ENCODE measurements at places on chromosomes 1 and 21.
A peak's percentile ranks its signal among the peaks of the same experiment; 100 is the strongest.

- DNase-seq: no peak
These were observed 23.3 kb upstream of the PADI6 start for GRCh38 chr1:17348593-17349234.

- no peak for DNase-seq
These were observed 7.9 kb upstream of the MRPS15 start for GRCh38 chr1:36471830-36472641.

DNA sequence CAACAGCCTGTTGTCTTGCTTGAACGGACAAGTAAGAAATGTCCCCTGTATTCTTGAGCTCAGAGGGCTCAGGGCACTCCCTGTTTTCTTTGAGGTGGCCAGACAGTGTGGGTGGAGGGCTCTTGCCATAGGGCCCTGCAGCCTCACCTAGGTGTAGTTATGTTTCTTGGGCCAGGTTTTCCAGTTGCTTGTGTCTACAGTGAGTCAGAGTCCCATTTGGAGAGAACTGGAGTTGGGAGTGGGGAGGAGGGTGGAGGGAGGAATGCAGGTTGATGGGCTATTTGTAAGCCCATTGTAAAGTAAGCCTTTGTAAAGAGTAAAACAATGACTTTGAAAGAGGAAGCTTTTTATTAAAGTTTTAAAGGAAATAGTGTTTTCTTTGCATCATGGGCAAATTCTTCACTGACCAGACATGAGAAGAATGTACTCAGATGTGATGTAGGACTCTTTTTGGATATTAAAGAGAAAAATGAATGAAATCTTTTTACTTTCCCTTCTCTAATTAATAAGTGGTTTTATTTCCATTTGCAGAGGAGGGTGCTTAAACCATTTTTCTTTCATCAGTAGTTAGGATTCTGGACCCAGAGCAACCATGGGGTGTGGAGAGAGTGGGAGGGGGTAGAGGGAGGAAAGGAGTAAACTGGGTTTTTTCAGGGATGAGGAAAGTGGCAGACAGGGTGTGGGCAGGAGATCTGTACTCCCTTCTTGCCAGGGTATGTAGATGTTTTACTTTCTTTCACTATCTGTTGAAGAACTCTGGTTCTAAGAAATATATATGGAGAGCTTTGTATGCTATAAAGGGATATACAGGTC is 45.1 kb upstream of the MACF1 start:
- DNase-seq: no peak

DNA sequence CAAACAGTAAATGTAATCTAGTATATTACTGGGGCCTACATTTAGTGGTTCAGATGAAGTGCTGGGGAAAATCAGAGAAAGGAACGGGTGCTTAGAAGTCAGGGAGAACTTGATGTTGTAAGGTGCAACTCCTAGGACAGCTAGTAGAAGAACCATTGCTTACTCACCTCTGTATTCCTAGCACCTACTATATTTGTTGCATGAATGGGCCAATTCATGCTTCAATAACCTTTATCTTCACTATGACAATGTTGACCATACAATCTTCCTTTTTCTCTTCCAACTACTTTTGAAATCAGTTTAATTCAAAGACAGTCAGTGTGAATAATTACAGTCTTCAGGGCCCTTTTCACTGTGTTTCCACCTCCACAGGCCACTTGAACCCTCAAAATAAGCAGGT is 125.0 kb upstream of the DMRTA2 start:
- DNase-seq: no peak

DNA sequence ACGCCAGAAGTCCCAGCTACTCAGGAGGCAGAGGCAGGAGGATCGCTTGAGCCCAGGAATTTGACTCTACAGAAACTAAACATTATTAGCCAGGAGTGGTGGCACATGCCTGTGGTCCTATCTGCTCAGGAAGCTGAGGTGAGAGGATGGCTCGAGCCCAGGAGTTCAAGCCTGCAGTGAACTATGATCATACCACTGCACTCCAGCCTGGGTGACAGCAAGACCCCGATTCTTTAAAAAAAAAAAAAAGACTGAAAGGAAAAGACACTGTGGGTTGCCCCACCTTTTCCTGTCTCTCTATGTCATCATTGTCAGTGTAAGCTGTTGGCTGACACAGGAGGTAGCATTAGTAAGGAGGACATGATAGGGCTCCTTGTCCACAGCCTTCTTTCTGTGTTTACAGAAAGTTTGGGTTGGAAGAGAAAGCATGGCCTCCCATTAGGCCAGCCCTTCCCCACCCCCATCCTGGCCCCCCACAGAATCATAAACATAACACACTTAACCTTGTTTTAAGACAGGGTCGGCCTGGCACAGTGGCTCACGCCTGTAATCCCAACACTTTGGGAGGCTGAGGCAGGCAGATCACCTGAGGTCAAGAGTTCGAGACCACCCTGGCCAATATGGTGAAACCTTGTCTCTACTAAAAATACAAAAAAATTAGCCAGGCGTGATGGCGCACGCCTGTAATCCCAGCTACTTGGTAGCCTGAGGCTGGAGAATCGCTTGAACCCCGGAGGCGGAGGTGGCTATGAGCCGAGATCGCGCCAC is 20.6 kb upstream of the RCAN3 start:
- DNase-seq: peak; percentile 49

DNA sequence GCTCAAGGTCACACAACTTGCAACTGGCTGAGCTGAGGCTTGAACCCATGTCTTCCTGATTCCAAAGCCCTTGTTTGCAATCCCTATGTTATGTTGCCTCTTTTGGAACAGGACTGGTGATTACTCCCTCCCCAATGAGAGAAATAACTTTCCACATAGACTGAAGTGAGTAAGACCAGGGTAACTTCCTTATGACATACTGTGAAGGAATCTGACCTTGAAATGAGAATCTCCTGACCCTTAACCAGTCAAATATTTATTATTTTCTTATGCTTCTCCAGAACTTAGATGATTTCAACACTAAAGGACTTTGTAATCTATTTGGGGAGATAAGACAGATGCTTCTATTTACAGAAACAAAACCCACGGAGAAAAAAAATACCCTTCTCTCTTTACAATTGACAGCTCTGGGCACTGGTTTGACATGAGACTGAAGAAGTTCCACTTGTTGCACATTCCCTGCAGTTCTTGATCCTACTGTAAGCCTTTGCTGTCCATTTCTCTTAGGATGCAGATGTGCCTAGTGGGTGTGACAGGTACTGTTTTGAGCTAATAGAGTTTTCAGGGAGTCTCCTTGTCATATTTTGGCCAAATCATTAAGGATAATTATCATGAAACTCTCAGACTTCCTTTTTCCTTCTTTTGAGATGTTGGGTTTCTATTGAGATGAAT is 3.9 kb upstream of the RPTN start:
- no peak for DNase-seq

- DNase-seq: no peak
These were observed 10.7 kb downstream of the NEK7 start for GRCh38 chr1:198167436-198167934.

DNA sequence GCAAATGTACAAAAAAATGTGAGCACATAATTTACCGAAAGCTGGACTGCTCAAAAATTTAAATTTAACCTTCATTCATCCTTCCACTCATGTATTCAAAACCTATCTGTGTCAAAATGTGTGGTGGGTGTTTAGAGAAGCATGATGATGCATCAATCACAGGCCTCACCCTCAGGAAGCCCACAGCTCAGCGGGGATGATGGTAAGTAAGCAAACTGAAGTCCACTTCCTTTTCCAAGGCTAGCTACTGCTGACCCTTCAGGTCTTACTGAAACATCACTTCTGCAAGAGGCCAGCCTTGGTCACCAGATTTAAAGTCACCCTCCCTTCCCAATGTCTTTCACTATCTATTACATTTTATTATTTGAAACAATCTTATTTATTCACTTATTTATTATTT is 254.5 kb downstream of the DNM3 start:
- no peak for DNase-seq

DNA sequence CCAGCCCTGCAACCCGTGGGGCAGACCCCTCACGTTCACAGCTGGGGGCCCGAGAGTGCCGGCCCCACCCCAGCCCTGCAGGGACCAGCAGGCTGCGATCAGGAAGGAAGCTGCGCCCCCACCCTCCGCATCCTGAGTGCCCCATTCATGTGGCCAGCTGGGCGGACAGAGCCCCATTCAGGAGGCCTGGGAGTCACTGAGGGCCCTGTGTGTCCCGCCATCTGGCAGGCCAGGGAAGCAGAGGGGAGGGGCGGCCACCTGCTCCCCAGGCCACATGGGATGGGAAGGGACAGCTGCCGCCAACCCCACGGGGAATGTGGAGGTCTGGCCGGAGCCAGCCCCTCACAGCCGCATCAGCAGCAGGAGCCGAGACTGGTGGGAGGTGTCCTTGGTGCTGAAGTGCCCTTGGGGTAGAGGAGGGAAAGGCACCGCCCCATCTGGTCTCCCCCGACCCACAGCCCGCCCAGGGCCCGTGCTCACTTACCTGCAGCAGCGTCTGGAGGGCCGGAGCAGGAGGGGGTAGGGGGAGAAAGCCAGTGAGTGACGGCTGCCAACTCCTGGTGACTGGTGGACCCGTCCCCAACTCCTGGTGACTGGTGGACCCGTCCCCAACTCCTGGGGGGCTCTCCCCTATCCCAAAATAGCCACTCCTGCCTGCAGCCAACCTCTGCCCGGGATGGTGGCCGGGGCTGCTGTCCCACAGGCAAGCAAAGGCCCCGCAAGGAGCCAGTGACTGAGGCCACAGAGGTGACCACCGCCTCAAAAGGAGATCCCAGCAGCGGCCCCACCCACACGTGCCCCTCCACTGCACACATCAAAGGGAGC is 8.7 kb downstream of the ACAP3 start:
- DNase-seq: peak; percentile 65

DNA sequence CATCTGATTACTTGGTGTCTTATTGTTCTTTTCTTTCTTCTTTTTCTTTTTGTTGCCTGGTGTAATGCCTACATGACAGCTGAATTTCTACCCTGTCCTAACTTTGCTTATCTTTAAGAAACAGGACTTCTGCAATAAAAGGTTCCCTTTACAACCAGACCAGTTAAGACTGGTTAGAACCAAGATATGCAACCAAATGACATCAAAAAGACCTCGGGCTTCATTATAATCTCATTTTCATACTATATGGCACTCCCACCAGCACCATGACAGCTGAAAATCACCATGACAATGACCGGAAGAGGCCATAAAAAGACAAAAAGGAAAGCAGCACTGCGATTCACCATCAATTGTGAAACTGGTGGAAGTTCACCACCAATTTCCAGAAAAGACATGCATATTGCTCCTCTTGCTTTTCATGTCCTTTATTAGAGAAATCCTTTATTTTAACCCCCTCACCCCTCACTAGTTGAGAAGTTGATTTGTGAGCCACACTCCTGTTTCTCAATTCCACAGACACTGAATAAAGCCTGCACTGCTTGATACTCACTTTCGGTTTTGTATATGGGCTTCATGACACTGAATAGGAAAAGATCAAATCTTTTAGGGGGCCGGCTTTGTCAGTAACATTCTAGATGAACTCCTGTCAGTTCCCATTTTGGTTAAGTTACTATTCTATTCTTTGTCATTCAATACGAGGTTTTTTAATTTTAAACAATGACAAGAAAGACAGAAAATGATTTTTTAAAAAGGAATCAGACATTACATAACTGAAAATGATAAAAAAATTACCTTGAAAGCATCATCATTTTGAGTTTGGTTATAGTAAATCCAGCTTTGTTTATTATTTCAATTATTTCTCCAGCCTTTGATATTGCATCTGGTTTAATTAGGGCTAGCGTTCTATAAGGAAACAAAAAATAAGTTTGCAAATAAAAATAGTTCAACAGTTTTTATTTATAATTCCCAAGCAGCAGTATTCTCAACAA is 58.1 kb downstream of the NME7 start:
- no peak for DNase-seq

DNA sequence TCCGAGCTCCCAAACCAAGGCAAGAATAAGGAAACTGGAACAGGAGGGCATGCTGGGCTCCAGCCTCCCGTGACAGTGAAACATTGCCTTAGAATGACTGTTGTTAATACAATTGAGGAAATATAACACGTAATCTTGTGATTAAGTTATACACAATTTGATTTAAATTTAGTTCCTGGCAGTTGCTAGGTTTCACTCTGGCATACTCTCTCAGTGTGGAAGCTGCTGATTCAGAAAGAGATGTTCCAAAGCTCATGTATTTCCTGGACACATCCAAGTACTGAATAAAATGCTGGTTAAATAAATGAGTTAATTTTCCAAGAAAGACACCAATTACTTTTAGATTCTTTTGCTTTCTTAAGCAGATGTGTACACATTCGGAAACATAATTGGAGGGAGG is 176.1 kb downstream of the GRIK1 start:
- no peak for DNase-seq

- DNase-seq: no peak
These were observed 21.8 kb upstream of the SRP9 start for GRCh38 chr1:225755671-225756319.

DNA sequence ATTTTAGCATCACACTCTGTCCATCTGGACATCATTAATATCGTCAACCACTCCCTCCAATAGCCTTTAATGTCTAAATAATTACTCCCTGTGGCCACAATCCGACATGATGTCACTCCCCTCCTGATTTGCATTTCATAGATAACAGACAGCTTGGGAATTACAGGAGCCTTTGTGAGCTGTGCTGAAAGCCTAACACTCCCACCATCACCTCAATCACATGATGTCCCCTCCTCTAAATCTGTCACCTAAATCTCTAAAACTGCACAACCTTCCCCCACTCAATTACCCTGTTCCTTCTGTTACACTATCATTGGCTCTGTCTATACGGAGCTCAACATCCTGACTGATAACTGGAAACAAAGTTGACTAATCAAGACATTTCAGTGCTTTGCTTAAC is 14.3 kb downstream of the NHLH2 start:
- DNase-seq: no peak

DNA sequence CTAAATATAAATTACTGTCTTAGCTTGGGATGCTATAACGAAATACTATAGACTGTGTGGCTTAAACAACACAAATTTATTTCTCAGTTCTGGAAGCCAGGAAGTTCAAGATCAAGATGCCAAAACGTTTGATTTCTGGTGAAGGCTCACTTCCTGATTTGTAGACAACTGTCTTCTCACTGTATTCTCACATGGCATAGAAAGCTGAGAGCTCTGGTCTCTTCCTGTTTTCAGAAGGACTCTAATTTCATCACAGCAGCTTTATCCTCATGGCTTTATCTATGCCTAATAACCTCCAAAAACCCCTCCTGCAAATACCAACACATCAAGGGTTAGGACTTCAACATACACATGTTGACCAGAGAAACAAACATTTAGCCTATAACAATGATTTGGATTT is 1795.5 kb downstream of the MRPL39 start:
- no peak for DNase-seq

GRCh38 chr1:187891993-187892682 is 1063.4 kb downstream of the PLA2G4A start:
- DNase-seq: no peak

DNA sequence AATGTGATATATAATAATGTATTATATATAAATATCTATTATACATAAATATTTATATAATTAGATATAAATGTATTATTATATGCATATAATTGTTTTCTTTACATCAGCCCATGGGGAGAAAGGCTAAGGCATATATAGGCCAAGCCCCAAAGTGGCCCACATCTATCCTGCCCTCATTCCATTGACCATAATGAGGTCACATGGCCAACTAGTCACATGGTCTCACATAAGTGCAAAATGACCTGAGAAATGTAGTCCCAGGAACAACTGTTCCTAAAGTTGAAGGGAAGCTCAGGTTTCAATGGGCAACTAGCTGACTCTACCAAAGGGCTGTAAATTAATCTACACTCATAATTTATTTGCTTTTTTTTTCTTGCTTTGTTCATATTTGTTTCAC is 14.5 kb upstream of the CCDC185 start:
- no peak for DNase-seq

Measured in DND-41 (cell line).